ENCODE measurements at places on chromosomes 12 and 14. TPM values are rescaled to one million over a fixed set of nuclear protein-coding genes. Genes with fewer than 3 reads are reported as not detected.

Gene KLHL33
- total RNA-seq, result 0.05 TPM

Gene SMCO2
- not detected for total RNA-seq

Gene KRT3
- not detected for total RNA-seq

Gene ABHD4
- total RNA-seq, result 9.4 TPM

Gene WNT5B
- total RNA-seq, result 0.52 TPM

Gene SERPINA5
- 3.0 TPM for total RNA-seq

Gene ALDH6A1
- 15.6 TPM for total RNA-seq

Gene CRY1
- 16.3 TPM for total RNA-seq

DNA sequence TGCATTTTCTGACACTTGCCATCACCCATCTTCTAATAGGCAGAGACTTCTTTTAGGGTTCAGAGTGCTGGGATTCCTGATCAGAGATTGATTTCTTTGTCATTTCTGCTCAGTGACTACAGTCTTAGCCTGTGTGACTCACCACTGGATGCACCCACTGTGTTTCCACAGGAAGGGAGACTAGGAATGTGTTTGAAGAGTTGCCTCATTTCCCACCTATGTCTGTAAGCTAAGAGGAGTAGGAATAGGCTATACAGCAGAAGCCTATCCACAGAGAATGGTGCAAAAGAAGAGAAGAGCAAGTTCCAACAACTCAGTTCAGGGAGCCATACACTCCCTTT, 60.2 kb upstream of the ACTN1 start:
- DNase-seq, result peak; percentile 44
- H3K4me3 ChIP-seq, result no peak overlapping the region
- H3K27ac ChIP-seq, result no peak overlapping the region
- peaks cover 8% of the 10 kb centered on the region for H3K4me1 ChIP-seq

GRCh38 chr12:121653999-121654398, 15.5 kb downstream of the MORN3 start:
- H3K27ac ChIP-seq, result no peak overlapping the region
- H3K4me1 ChIP-seq, result peaks cover 17% of the 10 kb centered on the region
- H3K4me3 ChIP-seq, result no peak overlapping the region
- no peaks in the 10 kb centered on the region for H3K27me3 ChIP-seq
- H3K36me3 ChIP-seq, result no peaks in the 10 kb centered on the region

DNA sequence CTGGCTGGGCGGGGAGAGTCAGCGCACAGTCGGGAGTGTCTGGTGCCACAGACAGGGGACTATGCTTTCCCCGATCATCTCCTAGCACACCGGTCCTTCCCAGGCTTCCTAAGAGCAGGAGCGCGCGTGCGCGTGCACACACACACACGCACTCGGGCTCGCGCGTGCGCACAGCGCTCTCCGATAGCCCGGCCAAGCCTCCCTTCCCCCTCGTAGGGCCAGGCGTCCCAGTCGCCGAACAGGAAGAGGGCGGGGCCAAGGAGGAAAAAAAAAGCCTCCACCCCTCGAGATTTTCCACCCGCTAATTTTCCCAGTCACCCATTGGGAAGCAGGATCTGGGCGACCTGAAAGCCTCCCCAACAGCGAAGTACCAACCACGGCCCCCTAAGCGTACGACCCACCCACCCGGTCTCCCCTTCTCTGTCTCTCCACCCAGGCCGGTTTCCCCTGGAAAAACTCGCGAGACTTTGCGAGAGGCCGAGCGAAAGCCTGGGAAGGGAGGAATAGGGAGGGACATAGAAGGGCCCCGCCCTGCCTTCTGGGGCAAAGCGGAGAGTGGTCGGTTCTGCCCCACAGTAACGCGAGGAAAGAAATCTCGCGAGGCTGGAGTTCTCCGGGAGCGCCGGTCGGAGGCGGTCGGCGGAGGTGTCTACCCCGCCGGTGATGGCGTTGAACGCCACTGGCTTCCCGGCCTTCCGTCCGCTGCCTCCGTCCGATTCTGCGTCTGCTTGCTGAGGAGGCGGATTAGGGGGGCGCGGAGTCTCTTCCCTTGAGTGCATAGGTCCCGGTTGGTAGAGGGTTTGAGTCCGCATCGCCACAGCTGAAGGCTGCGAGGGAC, at the start of the genes FGFR1OP2 and INTS13:
TSS of gene FGFR1OP2 (plus strand) at position 608 of the 838 bp plus-strand sequence. CDS start 15,689 bp downstream, outside the sequence.
TSS of gene INTS13 (minus strand) at position 119 of the 838 bp plus-strand sequence. CDS start 1,178 bp downstream, outside the sequence.
- peak; percentile 97 for DNase-seq
- H3K27me3 ChIP-seq, result no peaks in the 10 kb centered on the region
- peaks cover 9% of the 10 kb centered on the region for H3K36me3 ChIP-seq
- H3K27ac ChIP-seq, result peak within 1 kb of the TSS; percentile 77

DNA sequence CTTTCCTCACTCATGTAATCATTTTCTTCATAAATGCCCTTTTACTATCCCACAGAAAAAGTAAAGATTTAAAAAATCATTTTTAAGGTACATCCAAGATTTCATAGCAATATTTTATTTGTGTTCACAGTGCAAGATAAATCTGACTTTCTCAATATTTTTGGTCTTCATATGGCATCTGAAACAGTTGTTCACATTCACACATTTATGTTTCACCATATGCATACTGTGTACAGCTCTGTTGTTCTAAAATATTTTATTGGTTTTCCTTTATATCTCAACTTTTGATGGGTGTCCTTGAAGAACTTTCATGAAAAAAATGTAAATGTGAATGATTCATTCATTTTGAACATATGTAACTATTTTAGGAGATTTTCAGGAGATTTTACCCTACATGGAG, 348.7 kb downstream of the SNAPC1 start:
- no peaks in the 10 kb centered on the region for H3K4me1 ChIP-seq
- H3K4me3 ChIP-seq, result no peak overlapping the region
- peaks cover 13% of the 10 kb centered on the region for H3K27me3 ChIP-seq
- no peak overlapping the region for H3K27ac ChIP-seq
- no peaks in the 10 kb centered on the region for H3K36me3 ChIP-seq
- no peak for DNase-seq

DNA sequence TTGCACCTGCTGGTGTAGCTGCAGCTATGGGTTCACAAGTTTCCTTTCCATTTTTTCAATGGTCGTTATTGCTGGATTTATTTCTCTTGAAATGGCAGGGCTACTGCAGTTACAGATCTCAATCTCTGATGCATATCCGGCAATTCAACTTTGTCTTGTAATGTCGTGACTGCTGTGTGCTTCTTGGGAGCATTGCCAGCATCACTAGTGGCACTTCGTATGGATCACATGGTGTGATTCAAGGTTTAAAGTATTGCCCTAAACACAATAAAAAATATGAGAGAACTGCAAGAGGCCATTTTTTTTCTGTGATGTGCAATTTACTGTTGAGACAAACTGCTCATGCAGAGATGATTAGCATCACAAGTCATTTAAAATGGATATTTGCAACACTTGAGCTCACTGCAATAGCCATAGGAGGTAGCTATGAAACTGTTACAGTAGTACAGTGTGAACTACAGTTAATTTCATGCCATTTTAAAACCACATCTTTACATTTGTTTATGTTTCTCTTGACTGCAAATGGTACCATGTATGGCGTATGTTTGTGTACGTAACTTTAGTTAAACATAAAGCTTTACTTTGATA, 217.4 kb upstream of the PDE3A start:
- H3K27me3 ChIP-seq, result no peaks in the 10 kb centered on the region
- no peak overlapping the region for H3K4me3 ChIP-seq
- no peak overlapping the region for H3K27ac ChIP-seq
- no peaks in the 10 kb centered on the region for H3K4me1 ChIP-seq

- no peak overlapping the region for H3K27ac ChIP-seq
- H3K4me3 ChIP-seq, result no peak overlapping the region
- no peaks in the 10 kb centered on the region for H3K4me1 ChIP-seq
- DNase-seq, result no peak
Measured at GRCh38 chr14:22448905-22449599, 140.0 kb downstream of the DAD1 start.

- no peak for DNase-seq
- H3K27me3 ChIP-seq, result no peaks in the 10 kb centered on the region
- H3K27ac ChIP-seq, result no peak overlapping the region
- H3K4me1 ChIP-seq, result no peaks in the 10 kb centered on the region
- H3K36me3 ChIP-seq, result no peaks in the 10 kb centered on the region
Measured at GRCh38 chr14:67911562-67911961, 92.0 kb downstream of the RAD51B start.

- H3K4me3 ChIP-seq, result no peak overlapping the region
- H3K27me3 ChIP-seq, result no peaks in the 10 kb centered on the region
- H3K36me3 ChIP-seq, result no peaks in the 10 kb centered on the region
- no peak overlapping the region for H3K27ac ChIP-seq
Measured at GRCh38 chr12:67457136-67457535, 188.0 kb downstream of the CAND1 start.

DNA sequence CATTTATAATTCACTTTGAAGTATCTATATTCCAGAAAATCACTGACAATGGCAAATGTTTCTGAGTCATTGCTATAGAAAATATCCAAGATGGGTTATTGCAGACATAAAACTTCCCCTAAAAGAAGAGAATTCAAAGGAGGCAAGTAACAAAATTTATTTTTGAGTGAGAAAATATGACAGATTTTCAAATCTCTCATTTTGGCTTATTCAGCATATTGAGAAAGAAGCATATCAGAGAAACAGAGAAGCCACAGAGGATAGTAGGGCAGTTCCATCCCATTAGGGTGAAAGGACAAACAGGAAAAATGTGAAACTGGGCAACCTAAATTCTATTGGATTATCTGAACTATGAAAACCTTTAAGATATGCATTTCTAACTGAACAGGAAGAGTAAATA, 85.0 kb downstream of the SYT1 start:
- H3K27me3 ChIP-seq, result no peaks in the 10 kb centered on the region
- no peak for DNase-seq
- no peaks in the 10 kb centered on the region for H3K36me3 ChIP-seq
- no peak overlapping the region for H3K27ac ChIP-seq

- H3K27me3 ChIP-seq, result no peaks in the 10 kb centered on the region
- H3K27ac ChIP-seq, result no peak overlapping the region
- no peak overlapping the region for H3K4me3 ChIP-seq
- DNase-seq, result no peak
Measured at GRCh38 chr12:54405573-54405972, 13.5 kb downstream of the ITGA5 start.

GRCh38 chr14:64509036-64509435, 4.5 kb downstream of the ZBTB1 start:
- no peaks in the 10 kb centered on the region for H3K27me3 ChIP-seq
- DNase-seq, result no peak
- peaks cover 18% of the 10 kb centered on the region for H3K4me1 ChIP-seq
- H3K36me3 ChIP-seq, result no peaks in the 10 kb centered on the region

- DNase-seq, result peak; percentile 8
- H3K27me3 ChIP-seq, result no peaks in the 10 kb centered on the region
- H3K36me3 ChIP-seq, result no peaks in the 10 kb centered on the region
- no peak overlapping the region for H3K27ac ChIP-seq
Measured at GRCh38 chr14:71166180-71166837, 259.1 kb downstream of the PCNX1 start.

- no peaks in the 10 kb centered on the region for H3K36me3 ChIP-seq
- no peaks in the 10 kb centered on the region for H3K4me1 ChIP-seq
- H3K27ac ChIP-seq, result no peak overlapping the region
Measured at GRCh38 chr12:127767656-127768055, 499.3 kb upstream of the TMEM132C start.

DNA sequence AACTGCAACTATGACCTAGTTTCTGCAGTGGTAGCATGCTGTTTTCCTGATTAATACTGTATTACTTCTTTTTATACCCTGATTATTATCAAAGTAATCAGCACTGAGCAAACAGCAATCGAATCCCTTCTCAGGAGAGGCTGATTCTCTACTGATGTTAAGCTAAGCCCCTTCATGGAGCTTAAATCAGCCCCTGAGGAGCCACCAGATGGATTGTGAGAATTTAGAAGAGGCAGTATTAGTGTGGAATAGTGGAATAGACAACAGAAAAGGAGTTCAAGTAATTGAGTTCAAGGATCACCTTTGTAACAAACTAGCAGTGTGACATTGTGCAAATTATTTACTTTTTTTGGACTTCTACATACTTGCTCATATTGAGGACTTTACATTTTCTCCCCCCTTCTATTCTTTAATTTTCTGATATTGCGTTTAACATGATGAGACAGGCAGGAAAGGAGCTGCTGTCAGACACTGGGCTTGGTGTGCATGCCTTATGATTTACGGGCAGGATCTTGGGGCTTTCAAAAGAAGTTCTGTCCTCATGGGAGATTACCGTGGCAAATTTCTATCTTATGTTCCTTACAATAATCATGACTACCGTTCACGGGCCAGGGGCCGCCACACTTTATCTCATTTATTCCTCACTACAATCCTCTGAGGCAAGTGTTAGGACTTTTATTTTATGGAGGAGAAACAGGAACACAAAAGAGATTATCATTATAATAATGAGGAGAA, 68.0 kb downstream of the PTPRR start:
- H3K27me3 ChIP-seq, result no peaks in the 10 kb centered on the region
- no peak for DNase-seq
- H3K36me3 ChIP-seq, result no peaks in the 10 kb centered on the region
- H3K4me1 ChIP-seq, result no peaks in the 10 kb centered on the region
- no peak overlapping the region for H3K27ac ChIP-seq
- H3K4me3 ChIP-seq, result no peak overlapping the region

GRCh38 chr12:67646775-67647174, 1.8 kb upstream of the DYRK2 start:
- H3K36me3 ChIP-seq, result peaks cover 7% of the 10 kb centered on the region
- H3K27me3 ChIP-seq, result no peaks in the 10 kb centered on the region
- DNase-seq, result no peak

- no peaks in the 10 kb centered on the region for H3K36me3 ChIP-seq
- H3K27me3 ChIP-seq, result no peaks in the 10 kb centered on the region
- H3K4me3 ChIP-seq, result no peak overlapping the region
- H3K4me1 ChIP-seq, result no peaks in the 10 kb centered on the region
- H3K27ac ChIP-seq, result no peak overlapping the region
Measured at GRCh38 chr12:27469176-27469736, 22.7 kb downstream of the SMCO2 start.

DNA sequence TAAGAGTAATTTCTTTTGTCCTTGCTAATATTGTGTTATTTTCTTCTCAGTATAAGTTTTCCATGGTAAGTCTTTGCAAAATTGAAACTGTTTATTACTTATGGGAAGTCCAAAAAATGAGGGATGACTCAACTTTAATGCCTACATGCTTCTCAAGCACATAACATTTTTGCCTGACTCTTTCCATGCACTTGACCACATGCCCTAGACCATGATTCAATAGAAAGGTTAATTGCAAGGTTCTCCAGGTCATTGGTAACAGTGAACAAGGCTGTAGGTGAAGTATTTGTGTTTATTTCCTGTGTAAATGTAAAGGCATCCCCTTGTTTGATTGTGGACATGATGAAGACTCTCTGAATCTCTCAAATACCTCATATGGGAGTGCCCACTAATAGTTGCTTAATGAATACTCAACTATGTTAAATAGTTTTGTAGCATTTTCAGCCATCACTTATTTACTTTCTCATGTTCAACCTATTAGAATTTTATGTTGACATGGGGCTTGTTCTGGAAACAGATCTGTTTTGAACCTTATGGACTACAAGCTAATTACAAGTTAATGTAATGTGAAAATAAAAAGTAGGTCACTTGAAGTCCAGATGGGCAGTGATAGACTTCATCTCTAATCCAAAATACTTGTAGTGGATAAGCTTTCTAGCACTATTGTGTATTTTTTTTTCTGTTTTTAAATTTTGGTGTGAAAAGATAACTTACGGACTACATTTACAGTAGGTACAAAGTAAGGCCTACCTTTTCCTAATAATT, 131.7 kb downstream of the TMTC2 start:
- H3K36me3 ChIP-seq, result no peaks in the 10 kb centered on the region
- no peak overlapping the region for H3K4me3 ChIP-seq
- H3K4me1 ChIP-seq, result no peaks in the 10 kb centered on the region
- no peak for DNase-seq
- H3K27ac ChIP-seq, result no peak overlapping the region
- H3K27me3 ChIP-seq, result no peaks in the 10 kb centered on the region

All from HCT116 (cell line).